ENCODE measurements at places on chromosomes 3 and 15.
A peak's percentile ranks its signal among the peaks of the same experiment; 100 is the strongest.

- no peak for DNase-seq
These were observed 27.6 kb upstream of the BNC1 start for GRCh38 chr15:83312071-83312470.

DNA sequence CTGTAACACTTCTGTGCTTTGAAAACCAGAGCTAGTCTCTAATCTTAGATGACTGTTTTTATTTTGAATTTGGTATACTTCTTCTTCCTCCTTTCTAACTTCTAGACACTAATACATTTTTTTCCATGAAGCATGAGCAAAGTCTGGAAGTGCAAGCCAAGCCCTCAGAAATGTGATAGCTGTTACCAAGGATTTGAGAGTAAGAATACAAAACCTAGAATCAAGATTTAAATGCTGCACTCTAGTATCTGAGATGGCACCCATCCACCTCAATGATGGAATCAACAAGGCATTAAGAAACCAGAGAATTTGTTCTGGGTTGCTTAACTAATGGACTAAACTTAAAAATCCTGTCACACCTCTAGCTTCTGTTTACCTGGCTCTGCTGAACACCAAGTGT is 9.2 kb downstream of the FEZF2 start:
- no peak for DNase-seq

DNA sequence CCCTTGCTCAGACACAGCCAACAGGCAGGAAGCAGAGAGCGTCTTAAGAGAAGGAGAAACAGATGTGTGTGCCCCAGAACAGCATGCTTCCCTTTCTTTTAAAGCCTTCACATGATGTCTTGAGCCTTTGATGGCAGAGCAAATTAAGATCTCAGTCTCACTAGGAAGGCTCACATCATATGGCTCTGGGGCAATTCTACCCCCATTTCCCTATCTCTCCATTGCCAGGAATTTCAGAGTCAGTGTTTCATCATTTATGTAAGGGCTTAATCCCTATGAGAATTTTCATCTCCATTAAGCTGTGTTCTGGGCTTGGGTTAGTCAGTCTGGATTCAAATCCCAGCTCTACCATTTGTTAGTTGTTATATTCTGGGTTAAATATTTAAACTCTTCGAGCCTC is 41.4 kb upstream of the GLCE start:
- DNase-seq: no peak

- no peak for DNase-seq
These were observed 24.4 kb downstream of the MCCC1 start for GRCh38 chr3:183074881-183075280.

GRCh38 chr3:63966007-63966406 is 53.8 kb upstream of the SCAANT1 start:
- no peak for DNase-seq

DNA sequence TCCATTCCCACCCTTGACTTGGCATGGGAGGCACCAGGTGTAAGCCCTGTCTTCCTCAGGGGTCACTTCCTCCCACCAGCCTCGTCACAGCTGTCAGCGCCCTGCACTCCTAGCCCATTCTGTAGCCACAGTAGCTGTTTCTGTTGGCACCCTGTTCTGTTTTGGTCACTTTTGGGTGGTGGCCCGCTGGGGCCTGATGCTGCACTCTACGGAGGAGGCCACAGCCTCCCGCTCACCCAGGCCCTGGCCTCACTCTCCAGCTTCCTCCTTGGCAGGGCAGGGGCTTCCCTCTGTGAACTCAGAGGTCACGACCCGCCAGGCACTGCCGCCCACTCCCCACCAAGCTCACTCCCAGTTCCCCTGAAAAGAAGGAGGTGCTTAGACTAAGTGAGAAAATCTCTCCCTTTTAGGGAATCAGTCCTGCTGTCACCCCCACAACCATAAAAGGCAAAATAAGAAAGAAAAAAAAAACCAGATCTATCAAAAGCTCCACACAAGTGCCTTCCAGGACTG is 68.4 kb downstream of the MGLL start:
- no peak for DNase-seq

- no peak for DNase-seq
These were observed 232.0 kb downstream of the KCNMB2 start for GRCh38 chr3:178768072-178768864.

GRCh38 chr15:92123962-92124656 is 269.6 kb upstream of the ST8SIA2 start:
- no peak for DNase-seq

GRCh38 chr15:42348083-42348482 is 11.2 kb upstream of the CAPN3 start:
- no peak for DNase-seq

DNA sequence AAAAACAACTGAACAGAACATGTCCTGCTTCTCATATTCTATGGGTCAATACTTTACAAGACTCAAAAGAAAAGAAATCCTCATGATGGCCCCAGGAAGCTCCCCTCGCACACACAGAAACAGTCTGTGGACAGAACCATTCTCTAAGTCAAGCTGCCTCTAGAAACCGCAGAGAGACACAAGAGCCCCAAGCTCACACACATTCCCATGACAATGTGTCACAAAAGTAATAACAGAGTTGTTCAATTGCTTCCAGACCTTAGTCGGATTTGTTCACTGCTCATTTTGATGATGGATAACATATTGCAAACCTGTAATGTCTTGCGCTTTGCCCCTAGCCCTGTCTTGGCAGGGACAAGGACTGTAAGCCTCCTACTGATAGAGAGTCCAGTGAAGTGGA is 60.9 kb downstream of the UMPS start:
- DNase-seq: peak; percentile 53

- peak; percentile 9 for DNase-seq
These were observed 46.9 kb downstream of the PIK3R4 start for GRCh38 chr3:130699765-130700164.

GRCh38 chr3:158552124-158552523 is 18.9 kb upstream of the MLF1 start:
- DNase-seq: no peak

- DNase-seq: no peak
These were observed 11.2 kb downstream of the MAP1A start for GRCh38 chr15:43528542-43529007.

DNA sequence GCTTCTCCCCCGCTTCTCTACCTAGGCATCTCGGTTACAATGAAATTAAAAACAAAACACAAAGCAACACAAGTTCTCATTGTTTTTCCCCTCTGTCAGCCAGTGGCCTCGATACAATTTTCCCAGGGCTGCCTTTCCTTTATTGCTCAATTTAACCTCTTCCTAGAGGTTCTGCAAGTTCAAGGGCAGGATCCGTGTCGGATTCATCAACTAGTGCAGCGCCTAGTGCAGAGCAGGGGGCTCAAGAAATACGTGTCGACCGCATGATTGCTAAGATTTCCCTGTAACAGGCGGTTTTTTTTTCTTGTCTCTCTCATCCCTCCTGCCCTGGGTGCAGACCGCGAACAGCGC is 1.4 kb upstream of the BHLHE40 start:
- DNase-seq: peak; percentile 85

DNA sequence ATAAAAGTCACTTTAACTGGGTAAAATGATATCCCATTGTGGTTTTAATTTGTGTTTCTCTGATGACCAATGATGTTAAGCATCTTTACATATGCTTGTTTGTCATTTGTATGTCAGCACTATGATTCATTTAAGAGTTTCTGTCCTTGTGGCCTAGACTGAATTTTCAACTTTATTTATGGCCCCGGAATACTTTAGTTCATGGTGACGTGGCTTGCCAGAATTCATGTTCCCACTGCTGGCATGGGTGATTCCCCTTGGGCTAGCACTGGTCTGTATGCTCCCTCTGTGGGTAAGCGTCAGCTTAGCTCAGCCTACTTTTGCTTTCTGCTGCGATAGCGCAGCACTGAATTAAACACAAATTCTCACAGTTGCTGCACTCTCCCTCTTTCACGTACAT is 436.3 kb upstream of the SGO1 start:
- no peak for DNase-seq

DNA sequence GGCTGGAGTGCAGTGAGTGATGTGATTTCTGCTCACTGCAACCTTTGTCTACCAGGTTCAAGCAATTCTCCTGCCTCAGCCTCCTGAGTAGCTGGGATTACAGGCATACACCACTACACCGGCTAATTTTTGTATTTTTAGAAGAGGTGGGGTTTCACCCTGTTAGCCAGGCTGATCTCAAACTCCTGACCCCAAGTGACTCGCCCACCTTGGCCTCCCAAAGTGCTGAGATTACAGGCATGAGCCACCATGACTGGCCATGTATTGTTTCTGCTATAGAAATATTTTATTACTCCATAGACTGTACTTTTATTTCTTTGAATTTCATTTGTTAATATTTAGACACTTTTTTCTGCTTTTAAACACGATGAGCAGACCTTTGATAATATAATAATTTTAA is 60.4 kb downstream of the GTF2E1 start:
- DNase-seq: no peak

- peak; percentile 44 for DNase-seq
These were observed 5.5 kb downstream of the GRIP2 start for GRCh38 chr3:14534516-14535191.

DNA sequence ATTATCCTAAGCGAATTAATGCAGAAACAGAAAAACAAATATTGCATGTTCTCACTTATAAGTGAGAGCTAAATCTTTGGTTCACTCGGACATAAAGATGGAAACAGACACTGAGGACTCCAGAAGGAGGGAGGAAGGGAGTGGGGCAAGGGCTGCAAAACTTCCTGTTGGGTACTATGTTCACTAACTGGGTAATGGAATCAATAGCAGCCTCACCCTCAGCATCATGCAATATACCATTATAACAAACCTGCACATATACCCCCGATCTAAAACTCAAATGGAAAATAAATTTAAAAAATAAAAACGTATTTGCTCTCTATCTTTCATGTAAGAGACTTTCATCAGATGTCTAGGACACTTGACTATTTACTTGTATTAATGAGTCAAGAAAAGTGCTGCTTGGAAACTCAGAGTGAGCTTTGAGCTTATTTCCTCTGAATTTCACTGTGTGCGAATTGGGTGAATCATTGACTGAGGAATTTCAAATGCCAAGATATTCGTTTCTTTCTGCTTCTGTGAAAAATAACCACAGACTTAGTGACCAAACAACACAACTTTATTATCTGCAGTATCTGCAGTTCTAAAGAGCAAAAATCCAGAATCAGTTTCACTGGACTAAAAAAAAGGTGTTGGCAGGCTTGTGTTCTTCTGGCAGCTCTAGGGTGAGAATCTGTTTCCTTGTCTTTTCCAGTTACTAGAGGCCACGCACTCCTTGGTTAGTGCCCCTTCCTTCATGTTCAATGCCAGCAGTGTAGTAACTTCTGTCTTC is 18.4 kb downstream of the TM4SF18 start:
- no peak for DNase-seq

GRCh38 chr3:132326251-132326650 is 9.0 kb downstream of the ACP3 start:
- no peak for DNase-seq

DNA sequence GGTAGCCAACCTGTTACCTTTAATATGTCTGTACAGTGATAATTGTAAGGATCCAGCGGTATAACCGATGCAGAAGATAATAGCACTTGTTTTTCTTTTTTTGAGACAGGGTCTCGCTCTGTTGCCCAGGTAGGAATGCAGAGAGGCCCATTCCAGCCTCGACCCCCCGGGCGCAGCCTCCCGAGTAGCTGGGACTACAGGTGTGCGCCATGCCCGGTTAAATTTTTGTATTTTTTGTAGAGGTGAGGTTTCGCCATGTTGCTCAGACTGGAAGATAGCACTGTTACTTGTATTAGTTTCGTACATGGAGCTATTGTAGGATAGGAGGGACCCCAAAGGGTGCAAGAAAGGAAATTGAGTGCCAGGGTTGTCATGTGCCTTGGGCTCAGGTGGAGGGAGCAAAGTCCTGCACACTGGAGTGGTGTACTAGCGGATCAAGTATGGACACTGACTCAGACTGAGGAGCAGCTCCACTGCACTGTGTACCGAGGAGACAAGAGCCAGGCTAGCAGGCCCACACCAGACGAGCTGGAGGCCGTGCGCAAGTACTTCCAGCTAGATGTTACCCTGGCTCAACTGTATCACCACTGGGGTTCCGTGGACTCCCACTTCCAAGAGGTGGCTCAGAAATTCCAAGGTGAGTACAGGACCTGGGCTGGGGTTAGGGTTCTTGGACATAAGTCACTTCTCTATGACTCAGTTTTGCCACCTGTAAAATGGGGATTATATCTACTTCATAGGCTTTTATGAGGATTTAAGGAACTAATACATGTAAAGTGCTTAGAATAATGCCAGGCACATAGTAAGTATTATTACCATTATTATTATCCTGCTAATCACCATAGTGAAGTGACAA is 1.0 kb downstream of the OGG1 start:
- DNase-seq: peak; percentile 25

DNA sequence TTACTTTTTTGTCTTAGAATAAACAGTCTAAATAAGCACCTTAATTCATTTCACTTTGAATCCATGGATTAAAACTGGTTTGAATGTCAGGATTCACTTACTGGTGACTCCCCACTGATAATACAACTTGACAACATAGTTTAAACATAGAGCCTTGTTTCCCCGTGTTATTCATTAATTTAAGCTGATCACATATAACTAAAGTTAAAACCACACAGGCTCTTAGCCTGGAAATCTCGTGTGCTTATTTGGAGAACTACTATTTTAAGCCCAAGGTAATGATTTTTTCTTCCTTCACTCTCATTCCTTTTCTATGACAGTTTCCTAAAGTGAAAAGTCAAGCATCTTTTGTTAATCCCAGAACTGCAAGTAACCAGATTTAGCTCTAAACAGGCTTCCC is 64.2 kb downstream of the HACD2 start:
- no peak for DNase-seq

- peak; percentile 64 for DNase-seq
These were observed 921.1 kb downstream of the ROBO1 start for GRCh38 chr3:78846718-78847117.

- DNase-seq: peak; percentile 2
These were observed 147.8 kb downstream of the NEK10 start for GRCh38 chr3:27221264-27221932.

GRCh38 chr15:49919034-49919433 is 200.0 kb downstream of the ATP8B4 start:
- no peak for DNase-seq

- no peak for DNase-seq
These were observed 36.4 kb upstream of the ABHD2 start for GRCh38 chr15:89051875-89052274.

GRCh38 chr15:95152741-95153140 is 921.4 kb downstream of the MCTP2 start:
- DNase-seq: no peak

DNA sequence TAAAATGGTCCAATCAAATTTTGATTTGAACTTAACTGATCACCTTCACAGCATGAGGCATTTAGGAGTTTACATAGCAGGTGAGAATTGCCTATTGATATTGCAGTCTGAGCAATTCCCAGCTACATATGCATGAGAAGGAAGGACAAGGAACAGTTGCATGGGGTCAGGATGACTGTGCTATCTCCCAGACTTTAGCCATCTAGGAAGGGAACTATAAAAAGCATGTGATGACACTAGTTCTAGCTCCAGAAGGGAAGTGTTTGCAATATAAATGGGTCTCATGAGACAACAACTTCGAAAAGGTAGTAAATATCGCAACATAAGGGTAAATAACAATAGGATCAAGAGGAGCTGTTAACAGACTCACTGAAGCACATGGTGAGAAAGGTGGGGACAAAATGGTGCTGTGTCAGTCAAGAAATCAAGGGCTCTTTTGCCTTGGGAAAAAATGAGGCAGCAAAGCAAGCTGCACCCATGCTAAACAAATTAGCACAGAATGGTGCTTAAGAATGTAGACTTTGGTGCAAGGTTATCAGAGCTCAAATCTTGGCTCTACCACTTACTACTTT is 90.4 kb upstream of the SLC2A2 start:
- no peak for DNase-seq

All from eye (tissue), 1 donor.